Uterine smooth muscle cell (primary cell): ENCODE measurements at places on chromosomes 5 and 9. TPM values are rescaled to one million over a fixed set of nuclear protein-coding genes. Genes with fewer than 3 reads are reported as not detected.

The TMEFF1 gene
- 1.5 and 2.5 TPM in 2 replicates for total RNA-seq

The CNTNAP3B gene
- 4.5 and 14.5 TPM in 2 replicates for total RNA-seq

The F2R gene
- total RNA-seq = 56.9 and 97.0 TPM in 2 replicates

The PCDHGB4 gene
- 11.3 and 20.9 TPM in 2 replicates for total RNA-seq

The ST8SIA4 gene
- 0.22 and 0.37 TPM in 2 replicates for total RNA-seq

The POLR1E gene
- total RNA-seq = 43.2 and 55.8 TPM in 2 replicates

The MVB12B gene
- total RNA-seq = 3.5 and 3.8 TPM in 2 replicates

The THG1L gene
- total RNA-seq = 26.3 and 32.0 TPM in 2 replicates

The PPP2R2B gene
- 0.87 and 1.3 TPM in 2 replicates for total RNA-seq

The B4GALT7 gene
- total RNA-seq = 33.9 and 41.0 TPM in 2 replicates
